ENCODE measurements at places on chromosomes 1 and 21.

DNA sequence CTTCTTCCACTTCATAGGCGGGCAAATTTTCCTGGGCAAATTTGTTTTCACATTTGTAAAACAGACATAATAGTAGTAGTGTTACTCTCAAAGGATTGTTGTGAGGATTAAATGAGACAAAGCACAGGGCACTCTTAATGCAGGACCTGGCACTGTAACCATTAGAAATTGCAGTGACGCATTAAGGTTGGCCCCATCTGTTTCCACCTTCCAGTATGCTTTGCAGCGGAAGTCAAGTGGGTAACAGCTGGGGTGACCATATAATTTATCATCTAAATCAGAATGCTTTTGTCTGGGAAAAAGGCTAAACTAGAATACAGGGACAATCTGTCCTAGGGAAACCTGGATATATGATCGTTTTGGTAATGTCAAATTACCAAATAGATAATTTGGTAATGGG, 132.5 kb upstream of the CACHD1 start:
- DNase-seq, result no peak

GRCh38 chr1:210814382-210815123, 319.4 kb downstream of the KCNH1 start:
- no peak for DNase-seq

DNA sequence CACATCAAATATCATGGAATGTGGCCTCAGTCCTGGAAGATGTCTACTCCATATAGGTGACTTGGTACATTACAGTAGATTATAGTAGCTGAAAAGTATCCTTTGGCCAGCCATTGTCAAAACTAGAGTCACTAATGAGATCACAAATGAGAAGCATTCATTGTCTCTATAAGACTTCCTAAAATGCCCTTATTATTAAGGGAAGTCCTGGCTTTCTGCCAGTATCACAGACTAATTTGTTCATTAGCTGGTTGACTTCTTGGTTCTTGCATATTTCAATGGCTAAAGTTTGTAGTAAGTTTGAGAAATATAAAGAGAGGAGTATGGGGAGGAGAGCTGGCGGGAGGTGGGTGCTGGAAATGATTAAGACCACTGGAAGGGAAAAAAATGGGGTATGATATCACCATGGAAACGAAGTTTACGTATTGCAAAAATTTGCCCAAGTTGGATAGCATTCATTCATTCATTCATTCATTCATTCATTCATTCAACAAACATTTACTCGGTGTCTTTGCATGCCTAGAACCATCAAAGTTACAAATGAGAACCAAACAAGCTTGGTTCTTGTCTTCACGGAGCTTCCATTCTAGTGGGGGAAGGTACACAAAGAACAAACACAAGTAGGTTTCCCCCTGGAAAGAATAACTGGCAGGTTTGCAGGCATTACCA, 11.7 kb upstream of the B3GALNT2 start:
- DNase-seq, result no peak

DNA sequence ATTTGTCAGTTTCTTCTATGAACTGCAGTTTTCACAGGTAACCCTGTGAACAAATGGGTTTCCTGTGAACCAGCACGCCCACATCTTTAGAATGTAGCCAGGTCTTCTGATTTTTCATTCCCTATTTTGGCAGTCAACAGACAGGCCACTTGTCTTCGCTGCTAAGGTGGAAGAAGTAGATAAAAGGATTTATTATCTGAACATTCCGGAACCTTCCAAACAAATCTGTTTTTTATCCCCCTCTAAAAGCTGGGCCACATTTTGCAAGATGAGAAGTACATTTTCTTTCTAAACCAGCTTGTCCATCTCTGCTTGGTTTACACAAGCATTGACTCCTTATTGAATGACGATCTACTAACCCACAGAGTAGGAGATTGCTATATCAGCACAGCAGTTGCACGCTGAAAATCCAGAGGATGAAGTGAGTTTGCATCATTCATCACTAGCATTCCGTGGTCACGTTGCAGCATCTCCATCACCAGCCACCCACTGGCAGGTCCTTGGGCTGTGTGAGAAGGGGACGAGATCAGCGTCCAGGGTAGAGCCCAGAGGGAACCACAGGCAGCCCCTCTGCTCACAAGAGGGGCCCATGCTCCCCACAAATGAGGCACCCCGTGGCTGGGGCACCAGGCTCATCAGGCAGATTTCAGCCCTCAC, 83.5 kb downstream of the TOMM20 start:
- no peak for DNase-seq

All from natural killer cell treated with Interleukin-12 subunit alpha and Interleukin-12 subunit beta and Interleukin-15 and Interleukin-18, amount 100 ng/mL, for 72 hours (primary cell).